ENCODE measurements at places on chromosomes 3 and 15. TPM values are rescaled to one million over a fixed set of nuclear protein-coding genes. Genes with fewer than 3 reads are reported as not detected.

The TMPRSS7 gene
- total RNA-seq, result not detected

The TIPIN gene
- total RNA-seq, result 8.3 TPM

The CYP19A1 gene
- not detected for total RNA-seq

The PAQR5 gene
- total RNA-seq, result under 0.01 TPM

The CCDC13 gene
- total RNA-seq, result 0.57 TPM

The MYRIP gene
- 11.6 TPM for total RNA-seq

The XCR1 gene
- total RNA-seq, result not detected

The IL17RB gene
- total RNA-seq, result not detected

The PLA2G4D gene
- not detected for total RNA-seq

The HSPBAP1 gene
- 10.0 TPM for total RNA-seq

The STRA6 gene
- not detected for total RNA-seq

The COL6A6 gene
- not detected for total RNA-seq

The OIP5 gene
- total RNA-seq, result 5.3 TPM

The TM4SF18 gene
- 498 TPM for total RNA-seq

The HAPLN3 gene
- 14.7 TPM for total RNA-seq

The SLC22A14 gene
- total RNA-seq, result 0.31 TPM

The MEX3B gene
- 11.1 TPM for total RNA-seq

The OSBPL10 gene
- total RNA-seq, result 17.5 TPM

All from bladder microvascular endothelial cell (primary cell).